ENCODE measurements at places on chromosomes 1 and 21.

DNA sequence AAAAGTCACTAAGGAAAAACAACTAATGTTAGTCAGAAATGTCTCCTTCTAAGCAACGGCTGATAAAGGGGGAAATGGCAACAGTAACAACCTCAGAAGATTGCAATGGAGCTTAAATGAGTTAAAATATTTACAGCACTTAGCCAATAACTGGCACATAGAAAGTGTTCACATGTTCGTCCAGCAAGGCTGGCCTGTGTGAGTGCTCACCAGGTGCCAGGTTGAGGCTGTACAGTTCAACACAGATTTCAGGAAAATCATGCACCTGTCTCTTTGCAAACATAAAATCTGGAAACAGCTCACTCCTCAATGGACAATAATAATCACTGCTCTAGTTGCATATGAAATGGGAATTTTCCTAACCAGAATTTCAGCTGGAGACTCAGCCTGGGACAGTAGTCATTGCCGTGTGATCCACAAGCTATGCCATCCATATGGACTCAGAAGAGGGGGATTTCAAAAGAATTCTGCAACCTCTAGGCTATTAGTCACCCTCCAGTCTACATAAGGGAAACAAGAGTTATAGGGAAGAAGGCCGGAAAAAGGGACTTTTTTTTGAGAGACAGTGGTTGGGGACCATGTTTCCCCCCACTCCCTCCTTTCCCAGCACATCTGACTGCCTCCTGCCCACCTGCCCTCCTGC, 68.6 kb downstream of the SYDE2 start:
- no peak for DNase-seq

DNA sequence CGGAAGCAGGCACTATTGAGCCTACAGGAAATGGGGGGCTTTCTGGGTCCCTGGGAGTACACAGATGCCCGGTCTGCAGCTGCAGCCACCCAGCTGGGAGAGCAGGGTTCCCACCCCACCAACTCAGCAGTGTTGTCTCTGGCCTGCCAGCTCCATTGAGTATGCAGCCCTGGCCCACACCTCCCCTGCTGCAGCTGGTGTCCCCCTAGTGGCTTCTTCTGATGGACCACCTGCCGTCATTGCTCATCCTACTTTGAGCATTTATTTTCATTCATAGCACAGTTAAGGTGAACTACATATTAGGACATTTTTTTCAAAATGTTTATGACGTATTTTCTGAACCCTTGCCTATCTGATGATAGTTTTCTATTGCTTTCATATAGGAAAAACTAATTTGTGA, 189.8 kb upstream of the LYPLAL1 start:
- DNase-seq: no peak

DNA sequence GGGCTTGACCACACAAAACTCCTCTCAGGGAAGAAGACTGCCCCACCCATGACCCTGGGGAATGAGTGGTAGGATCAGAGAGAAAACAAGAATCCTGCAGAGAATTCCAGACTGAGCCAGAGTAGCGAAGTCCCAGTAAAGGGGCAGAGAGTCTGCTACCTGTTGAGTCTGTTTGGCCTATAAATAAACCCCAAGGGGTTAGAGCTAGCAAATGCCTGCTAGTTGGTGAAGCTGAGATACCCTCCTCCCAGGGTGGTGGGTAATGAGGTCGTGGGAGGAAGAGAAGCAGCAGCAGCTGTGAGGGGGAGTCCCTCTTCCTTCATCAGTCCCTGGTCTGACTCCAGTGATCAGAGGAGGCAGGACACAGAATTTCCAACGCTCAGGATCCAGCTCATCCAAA, 2.5 kb downstream of the TRAF3IP3 start:
- no peak for DNase-seq

- no peak for DNase-seq
These were observed 59.3 kb downstream of the NOS1AP start for GRCh38 chr1:162128693-162129356.

DNA sequence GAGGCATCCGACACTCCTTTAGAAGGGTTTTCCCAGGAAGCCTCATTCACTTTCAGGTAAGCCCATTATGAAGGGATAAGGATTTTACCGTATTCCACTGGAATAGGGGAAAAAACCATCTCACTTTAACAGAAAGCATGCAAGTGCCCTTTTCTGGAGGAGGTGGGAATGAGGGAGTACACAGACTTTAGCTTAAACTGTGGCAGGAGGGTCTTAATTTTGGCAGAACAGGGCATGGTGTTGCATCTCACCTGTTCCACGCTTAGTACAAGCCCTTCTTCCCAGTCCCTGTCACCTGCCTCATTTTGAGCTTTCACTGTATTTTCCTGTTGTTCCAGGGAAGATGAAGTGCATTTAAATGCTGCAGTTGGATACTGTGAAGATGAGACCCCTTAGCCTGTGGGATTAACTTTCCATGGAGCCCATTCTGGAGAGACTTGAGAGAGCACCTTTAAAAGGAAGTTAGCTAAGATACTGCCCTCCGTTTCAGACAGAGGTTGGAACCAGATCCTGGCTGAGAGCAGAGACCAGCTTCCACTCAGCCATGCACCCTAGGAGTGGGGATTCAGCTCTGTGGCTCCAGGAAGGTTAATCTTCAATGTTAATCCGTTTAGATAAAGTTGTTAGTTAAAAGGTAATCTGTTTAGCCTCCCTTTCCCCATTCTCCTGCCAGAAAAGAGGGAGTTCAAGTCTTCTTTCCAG, 42.6 kb downstream of the PBX1 start:
- DNase-seq: no peak

DNA sequence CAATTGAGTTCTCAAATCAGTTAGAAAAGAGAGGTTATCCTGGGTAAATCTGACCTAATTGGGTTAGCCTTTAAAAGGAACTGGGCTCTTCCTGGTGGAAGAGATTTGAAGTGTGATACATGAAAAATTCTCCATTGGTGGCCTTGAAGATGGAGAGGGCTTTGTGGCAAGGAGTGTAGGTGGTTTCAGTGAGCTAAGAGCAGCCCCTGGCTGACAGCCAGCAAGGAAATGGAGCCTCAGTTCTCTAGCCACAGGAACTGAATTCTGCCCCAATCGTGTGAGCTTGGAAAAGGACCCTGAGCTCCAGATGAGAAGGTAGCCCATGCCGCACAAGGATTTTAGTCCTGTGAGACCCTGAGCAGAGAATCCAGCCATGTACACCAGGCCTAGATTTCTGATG, 12.7 kb upstream of the HYI start:
- DNase-seq: no peak

DNA sequence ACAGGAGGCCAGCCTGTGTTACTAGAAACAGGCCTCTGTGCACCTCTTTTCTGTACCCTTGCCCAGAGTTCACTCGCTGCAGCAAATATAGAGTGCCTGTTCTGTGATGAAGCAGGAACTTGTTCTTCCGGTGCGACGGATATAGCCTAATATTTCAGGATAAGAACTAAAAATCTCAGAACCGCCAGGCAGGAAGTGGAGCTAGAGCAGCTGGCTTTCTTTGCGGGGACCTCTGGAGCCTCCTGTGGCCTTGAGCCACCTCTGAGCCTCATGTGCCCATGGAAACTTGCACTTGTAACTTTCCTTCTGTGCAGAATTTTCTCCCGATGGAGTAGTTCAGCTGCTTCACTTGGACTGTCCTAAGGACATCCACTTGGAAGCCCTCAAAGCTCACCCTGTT, 44.5 kb upstream of the VAMP3 start:
- DNase-seq: no peak

GRCh38 chr1:9194024-9194423, 40.5 kb upstream of the H6PD start:
- no peak for DNase-seq

- DNase-seq: no peak
These were observed 7.9 kb upstream of the SMIM12 start for GRCh38 chr1:34867415-34867814.

DNA sequence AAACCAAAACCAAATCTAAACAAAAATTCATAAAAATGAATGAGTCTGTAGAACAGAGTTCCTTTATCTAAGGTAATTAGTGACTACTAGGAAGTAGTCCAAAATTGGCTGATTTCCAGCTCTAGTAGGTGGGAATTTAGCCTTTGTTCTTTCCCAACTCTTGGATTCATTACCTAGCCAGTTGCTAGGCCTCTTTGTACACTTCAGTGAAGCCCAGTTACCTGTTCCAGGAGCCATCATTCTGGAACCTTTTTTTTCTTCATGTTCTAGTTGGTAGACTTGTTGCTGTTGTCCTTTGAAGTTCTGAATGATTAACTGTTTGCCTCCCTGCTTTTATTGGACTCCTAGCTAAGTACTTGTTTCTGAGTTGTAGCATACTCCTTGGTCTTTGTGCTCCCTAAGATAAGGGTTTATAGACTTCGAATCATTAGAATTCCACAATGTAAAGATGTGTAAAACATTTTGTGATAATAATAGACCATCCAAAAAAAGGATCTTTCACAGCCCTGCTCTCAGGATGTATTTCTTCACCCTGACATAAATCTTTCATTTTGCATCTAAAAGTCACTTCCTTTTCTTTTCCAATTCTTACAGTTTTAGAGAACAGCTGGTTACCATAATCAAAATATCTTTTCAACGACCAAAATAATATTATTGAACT, 9.8 kb downstream of the PLA2G4A start:
- DNase-seq: no peak

- no peak for DNase-seq
These were observed at the start of gene FLG for GRCh38 chr1:152325111-152325510. TSS of gene FLG (minus strand) at chr1:152325239. CDS start at chr1:152315456, 9,783 bp downstream.

DNA sequence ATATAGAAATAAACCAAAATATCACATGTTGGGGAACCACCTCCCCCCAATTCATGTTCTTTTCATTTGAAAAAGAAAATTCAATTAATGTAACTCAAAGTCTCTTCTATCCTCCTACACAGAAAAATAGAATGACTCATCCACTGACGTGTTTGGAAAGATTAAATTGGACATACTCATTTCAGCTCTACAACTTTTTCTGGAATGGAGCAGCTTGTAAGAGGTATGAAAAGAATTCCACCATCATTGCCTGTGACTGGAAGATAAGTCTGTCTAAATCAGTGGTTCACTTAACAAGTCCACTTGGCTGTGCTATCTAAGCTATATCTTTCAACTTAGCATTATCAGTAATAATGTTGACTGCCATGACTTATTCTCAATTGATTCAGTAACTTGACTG, 702.3 kb downstream of the BRINP3 start:
- DNase-seq: no peak

- no peak for DNase-seq
These were observed 14.6 kb upstream of the LMO4 start for GRCh38 chr1:87314091-87314490.

GRCh38 chr1:40808909-40809308, 25.3 kb downstream of the KCNQ4 start:
- no peak for DNase-seq

GRCh38 chr1:162250004-162250730, 126.5 kb downstream of the SPATA46 start:
- no peak for DNase-seq

GRCh38 chr1:1219341-1219740, 5.4 kb upstream of the TNFRSF4 start:
- peak; percentile 49 for DNase-seq

DNA sequence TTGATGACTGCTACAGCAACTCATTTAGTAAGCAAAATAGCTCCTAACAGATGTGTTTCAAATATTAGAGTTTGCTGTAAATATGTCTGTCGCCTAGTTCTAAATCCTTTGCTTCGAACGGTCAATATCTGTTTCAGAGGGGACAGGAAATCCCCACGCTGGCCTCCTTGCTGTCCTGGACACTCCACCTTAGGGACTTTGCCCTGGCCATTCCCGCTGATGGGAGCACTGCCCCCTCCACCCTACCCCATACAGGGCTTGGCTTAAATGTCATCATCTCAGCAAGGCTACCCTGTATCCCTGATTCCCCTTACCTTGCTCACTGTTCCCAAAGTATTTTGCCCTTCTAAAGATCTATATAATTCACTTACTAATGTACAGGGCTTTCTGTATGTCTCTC, 86.1 kb upstream of the HIVEP3 start:
- no peak for DNase-seq

- DNase-seq: no peak
These were observed 2.7 kb upstream of the ZBTB21 start for GRCh38 chr21:42012763-42013329.

DNA sequence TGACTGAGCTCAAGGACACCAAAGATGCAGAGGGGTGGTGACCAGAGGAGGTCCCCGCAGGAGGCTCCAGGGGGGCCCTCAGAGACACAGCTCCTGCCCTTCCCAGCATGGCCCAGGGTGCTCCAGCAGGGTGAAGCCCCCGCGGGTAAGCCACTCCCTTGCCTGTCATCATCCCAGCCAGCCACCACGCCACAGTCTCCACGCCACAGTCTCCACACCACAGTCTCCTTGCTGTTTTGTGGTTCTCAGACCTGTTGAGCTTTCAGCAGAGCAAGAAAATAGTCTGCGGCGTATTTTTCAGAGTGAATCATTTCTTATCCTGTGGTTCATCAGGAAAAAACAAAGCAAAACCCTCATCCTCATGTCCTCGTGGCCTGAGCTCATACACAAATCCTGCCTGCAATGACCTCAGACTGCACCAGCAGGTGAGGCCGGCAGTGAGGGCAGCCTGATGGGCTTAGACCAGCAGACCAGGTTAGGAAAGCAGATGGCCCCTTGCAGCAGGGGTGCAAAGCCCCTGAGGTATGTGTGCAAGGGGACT, 25.7 kb upstream of the ABCG1 start:
- DNase-seq: peak; percentile 31

DNA sequence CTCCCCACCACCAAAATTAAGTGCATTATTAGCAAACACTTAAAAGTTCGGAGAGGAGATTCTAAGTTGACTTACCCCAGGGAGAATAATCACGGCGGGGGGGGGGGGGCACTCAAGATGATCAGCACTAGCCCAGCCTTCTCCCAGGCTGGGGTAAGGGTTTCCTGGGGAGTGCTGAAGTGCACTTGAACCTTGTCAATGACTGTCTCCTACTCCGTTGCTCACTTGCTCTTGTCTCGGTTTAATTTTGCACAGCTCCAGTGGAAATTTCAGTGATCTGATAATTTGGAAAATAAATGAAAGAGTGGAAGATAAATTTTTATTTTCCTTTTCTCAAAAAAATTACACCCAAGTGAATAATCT, 59.2 kb downstream of the PBX1 start:
- DNase-seq: no peak

DNA sequence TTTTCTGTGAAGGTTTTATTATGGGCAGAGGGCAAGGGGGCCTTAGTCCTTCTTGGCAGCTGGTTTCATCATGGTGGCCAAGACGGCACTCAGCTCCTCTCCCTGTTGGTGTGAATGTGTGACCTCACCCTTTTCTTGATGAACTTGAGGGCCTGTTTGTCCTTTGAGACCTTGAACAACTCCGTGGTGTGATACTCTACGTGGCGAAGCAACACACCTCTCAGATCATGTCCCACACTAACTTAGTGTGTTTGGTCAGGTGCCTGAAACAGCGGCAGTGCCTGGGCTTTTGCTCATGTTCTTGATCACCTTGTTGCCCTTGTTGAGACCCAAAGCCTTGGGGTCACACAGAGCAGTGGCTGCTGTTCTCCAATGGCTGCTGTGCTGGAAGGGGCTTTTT, 13.4 kb downstream of the L1TD1 start:
- DNase-seq: no peak

- DNase-seq: no peak
These were observed 53.4 kb downstream of the PKN2 start for GRCh38 chr1:88737338-88737927.

GRCh38 chr1:82032068-82032467, 231.3 kb downstream of the ADGRL2 start:
- no peak for DNase-seq

- no peak for DNase-seq
These were observed 1.0 kb upstream of the HAO2 start for GRCh38 chr1:119367432-119368124.

- DNase-seq: no peak
These were observed 56.6 kb upstream of the CPLANE2 start for GRCh38 chr1:16293538-16293937.
